Glutamatergic neuron (in vitro differentiated cells): ENCODE measurements at places on chromosomes 2 and 18.

DNA sequence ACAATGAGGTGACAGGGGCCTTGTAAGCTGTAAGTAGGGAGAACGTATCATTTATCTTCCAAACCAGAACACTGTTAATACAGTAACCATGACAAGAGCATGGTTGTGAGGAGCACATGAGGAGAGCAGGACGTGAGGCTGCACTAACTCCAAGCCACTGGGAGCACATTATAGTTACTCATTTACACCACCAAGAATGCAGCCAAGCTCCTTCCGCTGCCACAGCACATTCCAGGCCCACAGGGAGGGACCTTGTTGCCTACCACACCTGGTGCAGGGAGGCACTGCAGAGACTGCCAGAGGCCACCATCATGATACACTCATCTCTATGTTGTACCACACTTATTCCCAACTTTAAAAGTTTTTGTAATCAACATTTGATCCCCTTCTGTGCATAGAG, 13.5 kb upstream of the SFXN5 start:
- DNase-seq = no peak

DNA sequence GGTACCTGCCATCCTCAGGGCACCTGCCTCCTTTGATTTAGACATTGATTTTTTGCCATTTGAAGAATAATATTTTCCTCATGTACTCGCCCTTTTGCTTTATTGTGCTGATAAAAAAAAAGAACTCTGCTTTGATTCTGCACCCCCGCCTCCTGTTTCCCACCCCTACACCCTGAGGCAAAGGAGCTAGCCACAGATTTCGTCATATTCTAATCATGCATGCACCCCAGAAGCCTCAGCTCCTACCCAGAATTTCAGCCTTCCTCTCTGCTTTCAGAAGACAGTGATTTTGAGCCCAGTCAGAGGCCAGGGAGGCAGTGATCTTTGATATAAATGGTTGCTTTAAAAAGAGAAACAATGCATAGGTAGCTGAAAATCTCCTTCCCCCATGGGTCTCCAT, 329.0 kb downstream of the PTPRM start:
- DNase-seq = no peak

GRCh38 chr18:22346401-22346952, 71.2 kb downstream of the CTAGE1 start:
- DNase-seq = no peak

- no peak for DNase-seq
Measured at GRCh38 chr18:2535419-2535910, 35.8 kb downstream of the METTL4 start.

DNA sequence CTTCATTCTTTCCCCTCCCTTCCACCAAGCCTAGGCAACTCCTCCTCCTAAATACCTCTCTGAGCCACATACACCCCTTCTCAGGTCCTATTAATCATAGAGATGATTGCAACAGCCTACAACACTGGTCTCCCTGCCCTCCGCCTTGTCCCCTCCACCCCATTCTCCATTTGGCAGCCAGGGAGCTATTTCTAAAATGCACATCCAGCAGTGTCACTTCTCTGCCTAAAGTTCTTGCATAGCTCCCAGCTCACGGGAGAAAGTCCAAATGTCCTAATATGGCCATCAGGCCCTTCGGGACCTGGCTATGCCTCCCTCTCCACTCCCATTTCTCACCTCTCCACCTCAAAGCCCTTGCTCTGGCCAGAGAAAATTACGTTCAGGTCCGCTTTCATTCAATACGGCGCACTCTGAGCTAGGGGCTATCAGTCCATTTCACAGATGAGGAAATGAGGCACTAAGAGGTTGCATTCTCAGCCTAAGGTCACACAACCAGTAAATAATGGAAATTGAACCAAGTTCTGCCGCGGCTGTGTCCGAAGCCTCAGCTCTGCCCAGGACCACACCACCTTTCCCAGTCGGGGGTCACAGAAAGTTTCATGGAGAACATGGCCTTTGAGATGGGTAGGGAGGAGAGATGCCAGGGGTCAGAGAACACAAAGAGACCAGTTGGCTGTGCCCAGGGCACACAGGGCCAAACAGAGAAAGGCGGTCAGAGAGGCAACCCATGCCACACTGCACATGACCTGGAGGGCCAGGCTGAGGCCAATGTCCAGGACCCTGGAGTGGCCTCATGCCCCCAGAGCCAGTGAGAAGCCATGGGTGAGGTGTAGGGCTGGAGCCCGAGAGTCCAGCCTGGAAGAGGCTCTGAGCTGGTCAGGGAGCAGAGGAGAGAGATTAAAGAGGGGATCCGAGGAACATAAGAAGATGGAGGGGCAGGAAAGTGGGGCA, 72.8 kb downstream of the TNS1 start:
- no peak for DNase-seq

- no peak for DNase-seq
Measured at GRCh38 chr2:16475986-16476567, 189.6 kb downstream of the CYRIA start.

DNA sequence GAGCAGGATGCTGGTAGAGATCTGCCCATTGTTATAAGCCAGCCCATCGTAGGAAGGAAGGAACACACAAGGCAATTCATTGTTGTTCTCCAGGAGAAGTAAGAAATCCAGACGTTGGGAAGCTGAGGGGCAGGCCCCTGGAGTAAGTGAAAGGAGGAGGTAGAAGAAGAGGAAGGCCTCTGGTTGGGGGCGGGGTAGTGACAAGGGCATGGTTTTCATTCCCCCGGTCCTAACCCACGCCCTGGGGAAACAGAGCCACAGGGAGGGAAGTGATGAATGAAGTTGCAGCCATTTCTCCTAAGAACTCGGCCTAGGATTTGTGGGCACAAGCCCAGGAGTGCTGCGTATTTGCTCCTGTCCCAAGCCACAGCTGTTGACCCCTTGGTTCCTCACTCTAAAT, 18.0 kb downstream of the LBH start:
- no peak for DNase-seq
